ENCODE measurements at places on chromosomes 1 and 21. TPM values are rescaled to one million over a fixed set of nuclear protein-coding genes. Genes with fewer than 3 reads are reported as not detected.
A peak's percentile ranks its signal among the peaks of the same experiment; 100 is the strongest.

DNA sequence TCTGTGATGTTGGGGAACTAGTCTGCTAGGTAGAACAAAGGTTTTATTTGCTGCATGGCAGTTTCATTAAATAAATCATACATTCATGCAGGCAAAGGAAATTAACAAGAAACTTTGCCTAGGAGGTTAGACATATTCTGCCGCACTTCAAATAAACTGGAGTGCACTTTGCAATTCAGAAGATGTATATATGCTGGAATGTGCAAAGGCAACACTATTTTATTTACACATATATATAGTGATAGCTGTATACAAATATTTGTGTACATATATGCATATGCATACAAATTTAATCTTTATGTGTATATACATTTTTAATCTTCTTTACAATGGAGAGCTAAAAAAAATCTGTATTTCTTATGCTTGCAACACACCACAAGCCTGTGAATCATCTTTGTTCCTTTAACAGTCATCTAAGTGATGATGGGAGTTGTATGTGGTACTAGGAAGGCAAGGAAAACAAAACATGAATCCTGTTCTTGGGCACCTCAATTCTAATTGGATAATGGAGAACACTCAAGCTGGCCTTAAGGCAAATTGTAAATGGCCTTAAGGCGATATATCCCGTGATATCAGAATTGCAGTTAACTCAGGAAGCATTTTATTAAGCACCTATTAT is 605.8 kb upstream of the CAMK1G start:
- no peak for DNase-seq

The SLX9 gene
- total RNA-seq = 80.8 TPM

- DNase-seq = no peak
Measured at GRCh38 chr1:215082532-215083382, at the start of gene KCNK2. TSS of gene KCNK2 (plus strand) at chr1:215082737. CDS start at chr1:215083386, 649 bp downstream.

The LIPI gene
- not detected for total RNA-seq

DNA sequence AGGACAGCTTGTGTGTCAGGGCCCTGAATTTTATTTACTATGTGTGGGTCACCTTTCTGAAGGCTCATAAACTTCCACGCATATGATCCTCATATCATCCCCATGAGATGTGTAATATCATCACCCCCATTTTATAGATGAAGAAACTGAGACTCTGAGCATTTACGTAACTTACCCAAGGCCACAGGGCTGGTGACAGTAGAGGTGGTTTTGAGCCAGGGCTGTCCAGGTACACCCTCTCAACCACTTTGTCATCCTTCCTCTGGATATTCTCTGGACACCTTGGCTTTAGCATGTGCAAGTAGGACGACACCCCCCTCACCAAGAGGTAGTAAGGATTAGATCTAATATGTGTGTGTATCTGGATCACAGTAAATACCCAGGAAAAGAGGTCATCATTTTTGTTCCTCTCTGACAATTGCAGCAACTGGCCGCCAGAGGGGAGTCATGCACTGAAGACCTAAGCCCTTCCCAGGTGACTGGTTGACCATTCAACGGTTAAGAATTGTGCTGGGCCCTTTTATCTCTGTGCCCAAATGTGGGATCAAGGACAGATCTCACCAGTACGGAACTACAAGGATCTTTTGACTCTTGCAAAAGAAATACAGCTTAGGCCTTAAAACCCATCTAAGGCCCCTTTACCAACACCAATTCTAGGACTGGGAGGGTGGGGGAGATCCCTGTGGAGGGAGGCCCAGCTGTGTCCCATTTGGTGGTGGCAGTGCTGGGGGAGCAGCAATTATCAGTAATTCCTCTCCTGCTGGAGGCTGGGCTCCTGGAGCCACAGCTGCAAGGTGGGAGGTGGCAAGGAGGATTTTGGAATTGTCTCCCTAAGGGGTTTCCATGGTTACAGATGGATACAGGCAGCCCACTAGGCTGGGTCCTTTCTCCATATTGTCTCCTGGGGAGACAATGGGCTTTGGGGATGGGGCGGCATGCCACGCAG is 13.7 kb upstream of the E2F2 start:
- peak; percentile 90 for DNase-seq

DNA sequence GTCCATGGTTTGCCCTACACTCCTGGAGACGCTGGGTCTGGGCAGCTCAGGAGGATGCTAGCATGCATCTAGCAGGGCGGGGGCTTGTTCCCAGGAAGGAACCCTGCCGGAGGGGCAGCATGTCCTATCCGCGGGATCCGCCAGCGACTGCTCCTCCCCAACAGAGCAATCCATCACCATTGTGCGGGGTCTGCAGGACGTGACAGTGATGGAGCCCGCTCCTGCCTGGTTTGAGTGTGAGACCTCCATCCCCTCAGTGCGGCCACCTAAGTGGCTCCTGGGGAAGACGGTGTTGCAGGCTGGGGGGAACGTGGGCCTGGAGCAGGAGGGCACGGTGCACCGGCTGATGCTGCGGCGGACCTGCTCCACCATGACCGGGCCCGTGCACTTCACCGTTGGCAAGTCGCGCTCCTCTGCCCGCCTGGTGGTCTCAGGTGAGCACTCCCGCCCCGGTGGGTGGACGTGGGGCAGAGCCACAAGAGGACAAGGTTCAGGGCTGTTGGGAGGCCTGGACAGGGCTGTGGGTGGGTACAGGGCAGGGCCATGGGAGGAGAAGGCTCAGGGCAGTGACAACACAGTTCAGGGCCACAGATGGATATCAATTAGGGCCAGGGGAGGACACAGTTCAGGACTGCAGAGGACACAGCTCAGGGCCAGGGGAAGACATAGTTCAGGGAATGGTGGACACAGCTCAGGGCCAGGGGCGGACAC is 71.3 kb downstream of the OBSCN start:
- DNase-seq = no peak

- peak; percentile 81 for DNase-seq
Measured at GRCh38 chr1:101284021-101284420, 47.2 kb downstream of the S1PR1 start.

DNA sequence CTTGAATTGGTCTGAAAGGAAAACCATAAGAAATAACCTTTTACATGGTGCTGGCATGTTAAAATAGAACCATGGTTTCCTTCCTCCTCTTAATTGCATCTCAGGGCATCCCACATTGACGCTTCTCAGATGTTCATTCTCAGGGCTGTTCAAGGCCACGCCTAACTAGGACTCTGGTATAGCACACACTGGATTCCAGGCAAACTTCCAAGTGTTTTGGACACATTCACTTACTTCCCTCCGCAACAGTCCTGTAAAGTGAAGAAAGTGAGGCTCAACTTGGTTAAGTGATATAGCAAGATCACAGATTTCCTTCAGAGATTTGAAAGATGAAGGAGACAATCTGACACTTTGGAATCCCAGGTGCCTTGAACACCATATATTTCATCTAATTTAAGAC is 244.8 kb downstream of the DUSP10 start:
- DNase-seq = peak; percentile 20

- DNase-seq = no peak
Measured at GRCh38 chr1:110243574-110243973, 33.5 kb downstream of the KCNC4 start.

The SLC25A34 gene
- 1.5 TPM for total RNA-seq

DNA sequence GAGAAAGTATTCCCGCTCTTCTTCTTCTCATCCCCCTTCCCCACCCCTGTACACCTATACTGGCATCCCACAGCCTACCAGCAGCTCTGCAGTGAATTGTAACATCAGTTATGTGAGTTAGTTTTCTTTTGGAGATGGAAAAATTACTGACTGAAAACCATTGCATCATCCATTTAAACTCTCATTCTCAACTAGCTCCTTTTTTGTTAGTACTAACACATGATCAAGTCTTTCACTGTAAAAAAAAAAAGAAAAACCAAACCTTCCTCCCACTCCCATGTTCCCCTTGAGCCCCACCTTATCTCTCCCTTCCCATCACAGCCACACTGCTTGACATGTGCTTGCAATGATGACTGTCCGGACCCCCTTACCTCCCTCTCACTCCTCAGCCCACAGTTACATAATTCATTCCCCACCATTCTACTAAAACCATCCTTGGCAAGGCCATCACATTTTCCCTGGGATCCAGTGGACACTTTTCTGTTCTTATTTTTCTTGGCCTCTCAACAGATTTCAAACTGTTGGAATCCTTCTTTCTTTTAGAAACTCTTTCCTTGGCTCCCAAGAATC is 23.2 kb upstream of the RAVER2 start:
- no peak for DNase-seq

DNA sequence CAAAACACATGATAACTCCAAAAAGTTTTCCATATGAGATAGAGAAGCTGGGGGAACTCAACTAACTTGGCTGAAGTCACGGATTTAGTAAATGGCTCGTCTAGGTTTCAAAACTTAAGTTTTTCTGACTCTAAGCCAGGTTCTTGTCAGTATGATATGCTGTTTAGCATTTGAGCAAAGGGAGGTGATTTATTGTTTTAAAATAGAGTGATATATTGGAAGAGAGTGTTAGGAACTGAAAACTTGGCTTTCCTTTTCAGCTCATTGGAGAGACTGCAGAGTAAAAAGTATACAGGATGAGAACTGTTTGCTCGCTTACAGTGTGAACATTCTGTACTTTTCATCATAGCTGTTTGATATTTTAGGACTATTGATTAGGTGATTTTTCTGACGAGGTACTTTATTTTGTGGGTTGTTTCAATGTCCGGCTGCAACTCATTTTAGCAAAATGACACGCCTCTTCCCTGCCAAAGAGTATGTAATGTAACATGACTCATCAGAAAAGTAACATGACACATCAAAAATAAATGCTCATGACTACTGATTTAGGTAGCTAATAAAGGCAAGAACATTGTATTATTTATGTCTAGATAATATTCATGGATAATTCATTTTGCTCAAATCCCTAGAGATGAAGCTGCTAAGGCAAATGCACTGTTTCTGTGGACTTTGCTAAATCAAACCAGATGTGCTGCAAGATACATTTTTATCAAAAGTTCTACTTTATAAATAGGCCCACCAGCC is 355.1 kb downstream of the GPATCH2 start:
- DNase-seq = no peak

The LORICRIN gene
- total RNA-seq = not detected

- DNase-seq = no peak
Measured at GRCh38 chr1:233253832-233254331, 41.6 kb downstream of the PCNX2 start.

GRCh38 chr1:197182716-197183115 is 36.2 kb upstream of the ASPM start:
- no peak for DNase-seq

The PLD5 gene
- not detected for total RNA-seq

The YOD1 gene
- total RNA-seq = 7.8 TPM
